ENCODE measurements at places on chromosomes 5 and 9. TPM values are rescaled to one million over a fixed set of nuclear protein-coding genes. Genes with fewer than 3 reads are reported as not detected.

Gene SNCB
- total RNA-seq: 0.95 TPM

Gene SLC4A9
- 0.02 TPM for total RNA-seq

Gene NEK6
- total RNA-seq: 63.0 TPM

Gene PFN3
- total RNA-seq: not detected

Gene PLK2
- 34.3 TPM for total RNA-seq

Gene C8G
- 1.3 TPM for total RNA-seq

All from A549 treated with AZD2906 at 1 μM for 4 hours (cell line).